ENCODE measurements at places on chromosomes 1 and 21.

GRCh38 chr1:9737057-9737456 is 85.5 kb downstream of the PIK3CD start:
- DNase-seq, result no peak

- peak; percentile 89 for DNase-seq
These were observed 1.7 kb downstream of the PIP5K1A start for GRCh38 chr1:151199873-151200581.

- DNase-seq, result no peak
These were observed 941 bp upstream of the TBCE start for GRCh38 chr1:235366286-235366685.

GRCh38 chr1:56179543-56179942 is 399.8 kb downstream of the PLPP3 start:
- DNase-seq, result no peak

DNA sequence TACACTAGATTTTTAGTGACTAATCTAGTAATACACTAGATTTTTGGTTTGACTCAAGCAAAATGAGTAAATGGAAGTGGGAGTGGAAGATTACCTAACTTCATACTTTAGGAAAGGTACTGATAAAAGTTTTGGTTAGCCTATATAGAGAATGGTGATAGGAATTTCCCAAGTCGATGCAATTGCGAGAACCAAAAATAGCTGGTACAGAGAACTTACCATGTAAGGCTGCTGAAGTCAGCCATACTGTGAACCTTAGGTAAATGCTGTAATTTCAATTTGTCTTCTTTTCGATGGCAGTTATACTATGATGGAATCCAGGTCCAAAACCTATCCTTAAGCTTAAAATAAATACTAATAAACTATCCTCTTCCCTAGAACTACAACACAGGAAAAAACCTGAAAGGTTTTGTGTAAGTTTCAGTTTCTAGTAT is 4.6 kb downstream of the PNRC2 start:
- DNase-seq, result no peak

- DNase-seq, result no peak
These were observed 299.0 kb downstream of the TPR start for GRCh38 chr1:186076006-186076405.

DNA sequence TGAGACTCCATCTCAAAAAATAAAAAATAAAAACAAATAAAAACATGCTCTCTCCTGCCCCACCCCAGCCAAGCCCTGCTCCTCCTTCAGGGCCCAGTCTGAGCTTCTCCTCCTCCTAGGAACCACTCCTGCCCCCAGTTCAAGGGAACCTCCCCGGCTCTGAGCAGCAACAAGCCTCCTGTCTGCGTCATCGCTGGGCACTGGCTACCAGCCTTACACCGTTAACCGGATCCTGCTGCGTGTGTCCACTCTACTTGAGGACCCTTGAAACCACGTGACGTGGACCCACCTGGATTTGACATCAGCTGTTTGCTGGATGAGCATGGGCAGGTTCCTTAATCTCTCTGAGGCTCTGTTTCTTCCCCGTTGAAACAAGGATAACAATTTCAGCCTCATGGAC is 1.6 kb upstream of the TAS1R2 start:
- DNase-seq, result no peak

- no peak for DNase-seq
These were observed 6.6 kb upstream of the PTCH2 start for GRCh38 chr1:44849575-44850132.

- no peak for DNase-seq
These were observed 88.8 kb downstream of the PRDM2 start for GRCh38 chr1:13788795-13789194.

DNA sequence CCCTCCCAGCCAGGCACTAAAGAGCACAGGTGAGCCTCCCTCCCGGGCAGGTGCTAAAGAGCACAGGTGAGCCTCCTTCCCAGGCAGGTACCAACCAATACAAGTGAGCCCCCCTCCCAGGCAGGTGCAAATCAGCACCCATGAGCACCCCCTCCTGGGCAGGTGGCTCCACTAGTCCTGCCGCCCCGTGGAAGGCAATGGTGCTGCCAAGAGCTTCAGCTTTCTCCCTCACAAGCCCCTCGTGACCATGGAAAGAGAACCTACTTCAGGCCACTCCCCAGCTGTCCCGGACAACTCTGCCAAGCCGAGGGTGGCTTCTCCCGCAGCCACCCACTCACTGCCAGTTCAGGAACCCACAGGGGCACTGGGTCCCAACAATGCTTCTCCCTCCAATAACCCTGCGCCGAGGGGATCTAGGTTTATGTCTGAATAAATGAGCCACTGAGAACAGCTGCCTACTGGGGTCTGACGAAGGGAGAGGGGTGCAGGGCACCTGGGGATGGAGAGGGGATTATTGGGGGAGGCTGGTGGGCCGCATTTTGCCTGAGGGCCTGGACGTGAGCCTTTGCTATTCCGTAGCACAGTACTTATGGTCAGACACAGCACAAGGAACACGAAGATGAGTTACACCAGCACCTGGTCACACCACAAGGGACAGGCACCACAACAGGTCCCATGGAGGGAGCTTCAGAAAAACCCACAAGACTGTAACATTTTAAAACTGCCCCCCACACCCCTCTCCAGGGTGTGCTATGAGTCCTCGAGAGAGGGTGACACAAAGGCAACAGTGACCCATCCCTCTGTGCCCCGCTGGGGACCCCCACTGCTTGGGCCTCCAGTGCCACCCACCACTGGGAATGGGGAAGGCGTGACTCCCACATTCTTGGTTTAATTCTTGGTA is 46.3 kb downstream of the PRDM15 start:
- no peak for DNase-seq

DNA sequence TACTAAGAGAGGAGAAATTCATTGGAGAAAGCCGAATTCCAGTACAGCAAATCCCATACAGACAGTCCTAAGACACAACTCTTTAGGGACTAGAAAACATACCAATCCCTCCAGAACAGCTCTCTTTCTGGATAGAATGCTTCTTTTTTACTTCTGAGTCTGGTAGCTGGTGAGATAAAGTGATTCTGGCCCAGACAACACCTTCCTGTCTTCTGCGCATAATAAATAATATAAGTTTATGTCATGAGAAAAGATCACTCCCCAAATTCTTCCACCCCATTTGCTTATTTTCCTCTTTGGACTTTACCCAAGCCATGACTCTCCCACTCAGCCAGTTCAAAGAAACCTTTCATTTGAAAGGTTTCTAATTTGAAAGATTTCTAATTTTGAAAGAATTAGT is 98.4 kb downstream of the EDEM3 start:
- no peak for DNase-seq

GRCh38 chr1:160774886-160775719 is 20.9 kb upstream of the LY9 start:
- DNase-seq, result no peak

GRCh38 chr1:180946056-180946455 is 33.4 kb downstream of the KIAA1614 start:
- no peak for DNase-seq

All from fibroblast of mammary gland (primary cell).